ENCODE measurements at places on chromosomes 6 and 20.

DNA sequence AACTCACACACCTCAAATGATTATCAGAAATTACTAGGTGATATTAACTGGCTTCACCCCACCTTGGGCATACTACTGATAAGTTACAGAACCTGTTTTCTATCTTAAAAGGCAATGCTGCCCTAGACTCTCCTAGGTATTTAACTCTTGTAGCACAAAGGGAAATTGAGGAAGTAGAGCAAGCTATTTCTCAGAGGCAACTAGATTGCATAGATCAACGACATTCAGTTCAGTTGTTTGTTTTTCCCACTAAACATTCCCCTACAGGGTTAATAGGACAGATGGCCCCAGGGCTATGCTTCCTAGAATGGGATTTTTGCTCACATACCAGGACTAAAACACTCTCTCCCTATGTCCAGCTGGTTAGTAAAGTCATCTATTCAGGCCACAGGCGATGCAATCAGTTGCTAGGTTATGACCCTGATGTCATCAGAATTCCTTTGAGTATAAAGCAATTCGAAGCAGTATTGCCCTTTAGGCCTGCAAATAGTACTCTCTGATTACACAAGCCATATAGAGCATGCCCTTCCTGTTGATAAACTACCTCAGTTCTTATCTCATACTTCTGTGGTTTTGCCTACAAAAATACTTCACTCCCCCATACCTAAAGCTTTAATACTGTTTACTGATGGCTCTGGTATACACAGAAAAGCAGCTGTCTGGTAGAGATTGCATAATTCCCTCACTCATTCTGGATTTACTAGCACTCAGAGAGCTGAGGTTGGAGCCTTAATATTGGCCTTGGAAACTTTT lies 67.4 kb upstream of the ASCC3 start:
- DNase-seq: peak; percentile 75

DNA sequence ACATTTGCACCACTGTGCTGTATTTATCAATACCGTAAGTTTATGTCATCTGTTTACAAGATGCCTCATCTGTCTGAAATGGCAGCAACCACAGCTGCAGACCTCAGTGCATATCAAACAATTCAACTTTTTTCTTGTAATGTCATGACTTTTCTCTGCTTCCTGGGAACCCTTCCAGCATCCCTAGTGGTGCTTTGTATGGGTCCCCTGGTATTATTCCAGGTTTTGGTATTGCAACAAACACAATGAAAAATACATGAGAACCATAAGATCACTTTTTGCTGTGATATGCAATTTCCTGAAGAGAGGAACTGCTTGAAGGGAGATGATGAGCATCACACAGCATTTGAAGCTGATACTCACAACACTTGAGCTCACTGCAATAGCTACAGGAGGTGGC lies 12.0 kb upstream of the TXNDC5 start:
- no peak for DNase-seq

- DNase-seq: peak; percentile 77
These were observed 11.2 kb downstream of the SLC35A1 start for GRCh38 chr6:87483929-87484328.

- no peak for DNase-seq
These were observed 255.0 kb downstream of the ESR1 start for GRCh38 chr6:152062476-152062875.

GRCh38 chr6:12490904-12491571 lies 200.9 kb downstream of the EDN1 start:
- peak; percentile 97 for DNase-seq

GRCh38 chr6:100121854-100122609 lies 128.0 kb upstream of the MCHR2 start:
- DNase-seq: peak; percentile 44

DNA sequence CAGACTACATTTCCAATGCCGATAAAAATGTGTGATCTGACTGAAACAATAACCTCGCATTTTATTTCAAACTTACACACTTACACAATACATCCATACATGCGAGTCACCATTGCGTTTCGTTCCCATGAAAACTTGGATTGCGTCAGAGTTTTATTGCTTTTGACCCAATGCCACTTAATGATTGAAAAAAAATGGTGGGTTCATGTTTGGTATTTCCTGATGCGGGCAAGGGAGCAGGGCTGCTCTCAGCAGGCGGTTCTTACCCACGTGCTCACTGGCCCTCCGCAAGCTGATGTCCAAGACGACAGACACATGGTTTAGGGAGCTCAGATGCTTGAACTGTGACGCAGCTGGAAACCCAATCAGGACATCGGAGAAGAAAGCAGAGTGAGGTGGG lies 281.0 kb upstream of the SULF2 start:
- peak; percentile 97 for DNase-seq

DNA sequence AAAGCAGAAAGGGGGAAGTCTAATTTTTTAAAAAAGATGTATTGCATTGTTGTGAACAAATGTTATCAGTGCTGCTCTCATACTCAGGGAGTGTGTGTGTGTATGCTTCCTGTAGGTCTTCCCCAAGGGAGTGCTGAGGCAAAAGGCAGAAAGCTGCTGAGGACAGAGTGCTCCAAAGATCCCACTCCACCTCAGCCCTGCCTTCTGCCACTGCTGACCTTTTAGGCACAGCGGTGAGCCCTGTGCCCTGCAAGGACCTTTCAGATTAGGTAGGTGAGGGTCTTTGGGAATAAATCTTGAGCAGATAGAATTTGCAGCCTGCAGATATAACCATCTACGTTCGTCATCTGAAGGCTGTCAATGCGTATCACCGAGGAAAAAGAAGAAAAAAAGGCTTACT lies 756.4 kb upstream of the MMS22L start:
- no peak for DNase-seq

- DNase-seq: no peak
These were observed 805 bp downstream of the PHF1 start for GRCh38 chr6:33411632-33412005.

DNA sequence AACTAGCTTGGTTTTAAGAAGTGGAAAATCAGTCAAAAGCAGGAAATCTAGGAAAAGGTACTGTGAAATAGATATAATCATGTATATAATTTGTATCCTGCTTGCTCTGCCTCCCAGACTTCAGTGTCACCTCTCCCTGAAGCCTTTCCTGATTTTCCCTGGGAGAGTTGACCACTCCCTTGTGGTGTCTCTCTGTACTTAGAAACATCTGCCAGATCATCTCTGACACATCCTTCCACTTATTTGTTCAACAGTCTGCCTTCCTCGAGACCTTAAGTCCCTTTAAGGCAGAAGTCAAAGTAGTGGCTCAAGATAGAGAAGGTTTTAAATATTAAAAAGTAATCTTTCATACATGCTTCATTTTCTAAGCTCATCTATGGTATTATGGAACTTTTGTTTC lies 236.5 kb downstream of the CDKAL1 start:
- DNase-seq: peak; percentile 6

DNA sequence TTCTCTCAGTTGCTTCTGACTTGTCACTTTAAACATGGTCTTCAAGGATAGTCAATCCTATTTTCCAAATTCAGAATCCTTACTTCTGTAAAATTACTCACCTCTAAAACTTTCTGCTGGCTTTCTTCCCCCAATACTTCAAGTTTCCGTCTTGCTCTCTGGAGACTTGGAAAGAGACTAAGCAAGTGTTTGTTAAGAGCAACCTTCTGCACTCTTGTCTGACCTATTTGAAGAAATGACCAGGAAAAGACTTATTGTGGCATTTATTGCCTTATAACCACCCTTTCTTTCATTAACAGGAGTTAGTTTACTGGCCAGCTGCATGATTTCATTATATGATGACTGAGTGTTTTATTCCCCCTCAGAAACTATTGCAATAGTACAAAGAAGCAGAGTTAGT lies 181.0 kb downstream of the TBC1D7 start:
- DNase-seq: no peak

DNA sequence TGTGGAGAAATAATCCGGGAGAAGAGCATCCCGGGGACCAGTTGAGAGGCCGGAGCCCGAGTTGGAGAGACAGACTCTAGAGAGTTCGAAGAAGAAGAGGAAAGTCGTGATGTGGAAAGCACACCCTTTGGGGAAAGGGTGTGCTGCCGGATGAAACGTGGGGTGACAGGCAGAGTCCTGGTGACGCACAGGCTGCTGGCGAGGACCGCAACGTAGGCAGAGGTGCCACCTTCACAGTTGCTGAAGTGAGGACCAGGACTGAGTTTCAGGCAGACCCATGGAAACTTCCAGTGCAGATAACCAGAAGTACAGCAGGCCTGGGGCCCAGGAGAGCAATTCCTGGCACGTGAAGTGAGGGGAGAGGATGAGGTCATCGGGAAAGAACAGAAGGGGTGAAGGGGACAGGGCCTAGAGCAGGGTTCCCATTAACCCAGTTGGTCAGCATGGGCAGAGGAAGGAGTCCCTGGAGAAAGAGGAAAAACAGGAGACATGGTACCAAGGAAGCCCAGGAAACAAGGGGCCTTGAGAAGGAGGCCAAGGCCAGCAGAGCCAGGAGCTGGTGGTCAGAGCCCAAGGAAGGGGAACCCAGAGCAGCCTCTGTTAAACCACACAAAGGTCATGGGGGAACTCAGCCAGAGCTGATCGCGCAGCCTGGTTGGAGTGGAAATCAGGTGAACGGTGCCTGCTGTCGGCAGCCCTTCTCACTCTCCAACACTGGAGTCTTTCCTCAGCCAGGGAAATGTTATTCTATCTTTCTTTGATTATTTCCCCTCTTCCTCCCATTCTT lies 84.1 kb downstream of the PRND start:
- no peak for DNase-seq

- DNase-seq: no peak
These were observed 92.3 kb downstream of the ANKRD60 start for GRCh38 chr20:58136149-58136484.

DNA sequence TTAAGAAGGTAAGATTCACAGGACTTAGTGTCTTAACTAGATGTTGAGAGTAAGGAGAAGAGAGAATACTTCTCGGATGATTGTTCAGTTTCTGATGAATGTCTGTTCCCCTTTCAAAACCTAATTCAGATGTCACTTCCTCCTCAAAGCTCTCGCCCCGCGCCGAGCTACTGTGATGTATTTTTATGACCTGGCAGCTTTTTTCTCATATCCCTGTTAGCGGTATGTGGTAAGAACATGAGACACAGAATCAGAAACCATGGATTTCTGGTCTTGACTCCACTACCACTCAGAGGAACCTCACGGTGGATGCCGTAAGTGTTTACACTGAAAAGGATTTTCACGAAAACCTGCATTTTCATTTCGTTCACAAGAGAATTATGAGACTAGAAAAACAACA lies 48.4 kb downstream of the CEP43 start:
- DNase-seq: no peak

- DNase-seq: no peak
These were observed 1.4 kb downstream of the PAQR8 start for GRCh38 chr6:52363228-52363867.

GRCh38 chr6:168107191-168107983 lies 28.4 kb upstream of the FRMD1 start:
- DNase-seq: no peak

DNA sequence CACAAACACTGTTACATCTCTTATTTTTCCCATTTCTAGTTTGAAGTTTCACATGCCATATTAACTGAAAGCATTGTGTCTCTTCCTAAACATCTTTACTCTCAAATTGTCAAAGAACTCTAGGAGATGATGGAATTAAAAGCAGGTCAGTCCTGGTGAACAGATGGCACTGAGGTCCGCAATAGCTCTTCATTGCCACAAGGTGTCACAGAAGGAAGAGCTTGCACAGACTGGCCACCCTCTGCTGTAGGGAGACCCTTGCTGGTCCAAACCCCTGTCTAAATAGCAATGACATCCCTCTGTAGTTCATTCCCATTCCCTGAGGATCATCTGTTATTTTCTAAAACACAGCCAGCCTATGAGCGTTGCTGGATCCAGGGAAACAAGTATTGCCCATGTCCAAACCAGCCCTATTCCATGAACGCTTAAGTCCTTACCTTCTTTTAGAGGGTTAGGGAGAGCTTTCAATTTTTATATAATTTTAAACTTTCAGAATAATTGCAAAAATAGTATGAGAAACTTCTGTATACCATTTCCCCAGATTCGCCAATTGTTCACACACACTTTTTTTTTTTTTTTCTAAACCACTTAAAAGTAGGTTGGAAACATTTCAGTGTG lies 10.1 kb upstream of the HDAC2 start:
- DNase-seq: peak; percentile 41

GRCh38 chr6:148747471-148748165 lies 788 bp downstream of the UST start:
- peak; percentile 42 for DNase-seq

GRCh38 chr6:90266905-90267621 lies 29.6 kb downstream of the BACH2 start:
- DNase-seq: no peak

GRCh38 chr20:10263385-10264165 lies 44.9 kb downstream of the SNAP25 start:
- no peak for DNase-seq

DNA sequence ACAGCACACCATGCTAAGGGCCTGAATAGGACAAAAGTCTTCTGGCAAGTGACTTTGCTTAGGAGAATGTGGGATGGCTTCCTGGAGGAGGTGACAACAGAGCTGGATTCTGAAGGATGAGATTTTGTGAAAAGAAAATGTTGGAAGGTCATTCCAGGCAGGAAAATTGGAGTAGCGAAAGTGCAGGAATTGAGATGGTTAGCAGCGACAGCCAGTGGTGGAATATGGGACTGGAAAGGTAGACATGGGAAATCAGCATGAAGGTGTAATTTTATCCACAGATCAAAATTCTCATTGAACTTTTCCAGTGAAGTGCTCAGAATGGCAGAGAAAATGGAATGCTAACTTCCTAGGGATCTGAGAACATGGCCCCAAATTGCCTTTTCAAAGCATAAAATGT lies 5.7 kb upstream of the BACH2 start:
- DNase-seq: no peak

GRCh38 chr6:128731249-128732165 lies 151.4 kb upstream of the LAMA2 start:
- peak; percentile 69 for DNase-seq

GRCh38 chr20:34575271-34575670 lies 16.8 kb downstream of the MAP1LC3A start:
- no peak for DNase-seq

DNA sequence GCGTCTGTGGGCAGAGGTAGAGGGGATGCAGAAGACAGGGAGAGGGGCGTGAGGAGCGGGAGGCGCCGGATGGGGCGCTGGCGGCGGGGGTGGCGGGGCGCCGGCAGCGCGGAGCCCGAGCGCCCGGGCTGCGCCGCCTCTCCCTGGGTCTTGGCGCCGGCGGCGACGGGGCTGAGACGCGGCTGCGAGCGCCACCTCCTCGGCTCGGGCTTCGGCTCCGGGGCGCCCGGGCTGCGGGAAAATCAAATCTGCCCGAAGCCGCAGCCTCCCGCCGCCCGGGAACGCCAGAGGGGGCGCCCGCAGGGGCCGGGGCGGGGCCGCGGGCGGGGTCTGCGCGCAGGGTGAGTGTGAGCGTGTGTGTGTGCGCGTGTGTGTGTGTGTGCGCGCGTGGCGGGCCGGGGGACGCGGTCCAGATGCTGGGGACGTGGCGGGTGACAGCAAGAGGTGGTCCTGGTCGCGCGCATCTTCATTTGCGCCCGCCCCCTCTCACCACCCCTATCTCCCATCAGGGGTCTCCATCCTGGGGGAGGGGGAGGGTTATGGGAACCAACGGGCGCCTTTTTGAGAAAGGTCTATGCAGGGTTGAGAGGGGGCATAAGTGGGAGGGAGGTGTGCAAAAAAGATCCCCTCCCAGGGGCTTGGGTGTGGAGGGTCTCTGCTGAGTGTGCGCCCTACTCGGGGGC lies 646 bp upstream of the CPNE5 start:
- DNase-seq: peak; percentile 34

GRCh38 chr6:71045296-71045695 lies 88.4 kb upstream of the B3GAT2 start:
- no peak for DNase-seq
